ENCODE measurements at places on chromosomes 11 and 22.

- no peak for DNase-seq
Measured at GRCh38 chr11:100640071-100640470, 47.0 kb upstream of the ARHGAP42 start.

DNA sequence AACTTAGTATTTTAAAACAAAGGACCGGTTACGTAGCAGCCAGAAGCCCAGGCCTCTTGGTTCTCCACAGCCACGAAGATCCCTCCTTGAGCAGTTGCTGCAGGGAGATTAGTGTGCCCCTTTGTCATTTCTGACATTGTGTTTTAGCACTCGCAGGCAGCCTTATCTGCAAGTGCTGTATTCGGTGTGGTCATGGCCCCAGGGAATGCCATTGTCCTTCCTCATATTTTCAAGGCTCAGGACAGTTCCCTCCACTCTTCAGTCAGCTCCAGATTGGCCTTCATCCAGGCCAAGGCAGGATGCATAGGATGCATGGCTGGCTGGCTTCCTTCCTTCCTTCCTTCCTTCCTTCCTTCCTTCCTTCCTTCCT is 88.5 kb downstream of the ZBTB16 start:
- no peak for DNase-seq

DNA sequence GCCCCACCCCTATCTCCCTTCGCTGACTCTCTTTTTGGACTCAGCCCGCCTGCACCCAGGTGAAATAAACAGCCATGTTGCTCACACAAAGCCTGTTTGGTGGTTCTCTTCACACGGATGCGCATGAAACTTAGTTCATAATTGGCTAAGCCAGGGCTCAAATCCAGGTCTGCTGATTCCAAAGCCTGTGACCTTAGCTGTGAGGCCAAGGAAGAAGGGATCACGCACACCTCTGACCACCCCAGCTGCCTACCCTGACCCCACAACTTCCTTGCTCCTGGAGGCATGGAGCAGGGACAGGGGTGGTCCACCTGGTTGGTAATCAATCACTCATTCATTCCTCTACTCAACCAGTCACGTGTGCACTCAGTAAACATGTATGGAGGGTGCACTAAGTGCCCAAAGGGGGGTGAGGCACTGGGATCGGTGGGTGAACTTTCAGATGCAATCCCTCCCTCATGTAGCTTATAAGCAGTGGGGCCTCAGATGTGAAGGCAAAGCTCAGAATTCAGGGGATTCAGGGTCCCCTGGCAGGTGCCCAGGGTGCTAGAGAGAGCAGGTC is 10.3 kb downstream of the FXYD2 start:
- DNase-seq = no peak

- DNase-seq = no peak
Measured at GRCh38 chr11:64437426-64437825, 78.5 kb downstream of the RPS6KA4 start.

GRCh38 chr11:113419454-113420003 is 31.9 kb downstream of the ANKK1 start:
- DNase-seq = no peak

- no peak for DNase-seq
Measured at GRCh38 chr11:12319461-12319951, 57.9 kb upstream of the PARVA start.

DNA sequence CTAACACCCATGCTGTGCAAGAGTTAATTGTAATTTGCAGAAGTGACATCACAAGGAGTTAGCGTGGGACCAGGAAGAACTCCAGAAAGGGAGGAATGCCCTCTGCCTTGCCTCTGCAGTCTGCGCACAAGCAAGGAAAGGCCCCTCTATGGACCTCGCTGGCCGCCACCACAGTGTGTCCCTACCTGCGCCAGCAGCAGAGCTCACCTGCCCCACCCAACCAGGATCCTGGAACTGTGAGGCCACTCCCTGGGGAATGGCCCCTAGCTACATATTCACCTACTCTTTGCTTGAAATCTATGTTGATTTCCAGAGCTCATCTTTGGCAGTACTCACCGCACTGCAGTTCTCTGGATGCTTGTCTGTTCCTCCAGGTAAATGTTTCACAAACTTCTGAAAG is 72.0 kb upstream of the MTNR1B start:
- DNase-seq = no peak

DNA sequence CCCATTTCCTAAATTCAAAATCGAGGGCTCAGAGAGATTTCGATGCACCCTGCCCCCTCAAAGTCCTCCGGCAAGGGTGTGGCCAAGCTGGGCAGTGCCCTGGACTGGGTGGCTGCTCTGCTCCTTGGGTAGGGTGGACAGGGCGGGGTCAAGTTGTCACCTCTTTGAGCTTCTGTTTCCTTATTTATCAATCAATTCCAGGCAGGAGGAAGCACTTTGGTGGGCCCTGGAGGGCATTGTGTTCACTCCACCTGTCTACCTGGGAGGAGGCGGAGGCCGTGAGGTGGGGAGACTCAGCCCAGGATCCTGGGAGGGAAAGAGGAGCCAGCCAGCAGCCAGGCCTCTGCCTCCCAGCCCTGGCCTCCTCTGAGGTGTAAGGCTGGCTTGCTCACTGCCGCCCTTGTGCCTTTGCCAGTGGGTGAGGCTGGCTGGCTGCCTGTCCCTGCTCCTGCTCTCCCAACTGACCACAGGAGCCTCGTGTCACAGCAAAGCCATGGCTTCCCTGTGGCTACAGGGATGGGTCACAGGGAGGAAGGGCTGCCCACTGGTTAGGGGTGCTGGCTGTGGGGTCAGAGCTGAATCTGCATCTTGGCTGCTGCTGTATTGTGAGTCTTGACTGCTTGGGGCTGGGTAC is 25.5 kb upstream of the SHISAL1 start:
- DNase-seq = no peak

GRCh38 chr22:38177044-38177443 is 4.6 kb downstream of the PLA2G6 start:
- DNase-seq = no peak

- no peak for DNase-seq
Measured at GRCh38 chr22:22069450-22070370, 87.1 kb upstream of the TOP3B start.

GRCh38 chr22:23121424-23121823 is 20.4 kb downstream of the RSPH14 start:
- DNase-seq = no peak

DNA sequence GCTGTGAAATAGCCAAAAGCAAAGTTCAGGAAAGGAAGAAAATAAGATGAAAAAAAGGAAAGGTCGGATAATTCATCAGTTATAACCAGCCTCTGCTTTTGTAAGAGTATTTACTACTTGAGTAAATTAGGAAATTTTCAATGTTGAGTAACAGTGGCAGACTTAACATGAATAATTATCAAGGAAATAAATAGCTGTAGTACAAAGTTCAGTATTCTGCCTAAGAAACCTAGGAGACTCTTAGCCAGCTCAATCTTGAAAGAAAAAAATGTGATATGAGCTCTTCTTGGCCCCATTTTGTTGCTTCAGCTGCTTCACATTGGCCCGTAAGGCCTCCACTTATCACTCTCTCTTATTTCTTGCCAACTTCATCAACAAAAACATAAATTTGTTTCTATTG is 17.0 kb upstream of the DNAJB7 start:
- no peak for DNase-seq
